Fibroblast of the aortic adventitia (primary cell): ENCODE measurements at places on chromosomes 2 and 18. TPM values are rescaled to one million over a fixed set of nuclear protein-coding genes. Genes with fewer than 3 reads are reported as not detected.

Gene CHRND
- total RNA-seq: not detected in 2 replicates

Gene STARD6
- not detected in 2 replicates for total RNA-seq

Gene ACVR1C
- 0.63 and 1.2 TPM in 2 replicates for total RNA-seq

Gene UGT1A5
- total RNA-seq: not detected in 2 replicates

Gene IL37
- total RNA-seq: not detected in 2 replicates

Gene DUSP2
- 0.36 and 1.4 TPM in 2 replicates for total RNA-seq

Gene DQX1
- total RNA-seq: 0.27 TPM in 1 of 2 replicates, not detected in the other

Gene CRYGC
- not detected in 2 replicates for total RNA-seq

Gene MC4R
- total RNA-seq: not detected in 2 replicates

Gene VSNL1
- 0.90 and 3.7 TPM in 2 replicates for total RNA-seq

Gene SPOPL
- 16.9 and 18.4 TPM in 2 replicates for total RNA-seq

Gene AMER3
- not detected in 2 replicates for total RNA-seq

Gene TTC39C
- 51.8 and 59.4 TPM in 2 replicates for total RNA-seq

Gene ZNF396
- total RNA-seq: 2.0 and 2.4 TPM in 2 replicates

Gene HRH4
- total RNA-seq: under 0.01 TPM in 1 of 2 replicates, not detected in the other

Gene CNGA3
- total RNA-seq: 0.18 TPM in 1 of 2 replicates, not detected in the other

Gene CD8A
- total RNA-seq: not detected in 2 replicates
